MG63 (cell line): ENCODE measurements at places on chromosomes 12 and 14.
A peak's percentile ranks its signal among the peaks of the same experiment; 100 is the strongest.

GRCh38 chr14:38000340-38000739 lies 207.4 kb upstream of the SSTR1 start:
- DNase-seq, result no peak

GRCh38 chr14:23513005-23513817 lies 38.4 kb downstream of the ZFHX2 start:
- no peak for DNase-seq

- DNase-seq, result peak; percentile 42
These were observed 908.6 kb upstream of the MDGA2 start for GRCh38 chr14:48584031-48584430.

- no peak for DNase-seq
These were observed 18.6 kb downstream of the ZDHHC17 start for GRCh38 chr12:76782526-76782925.

DNA sequence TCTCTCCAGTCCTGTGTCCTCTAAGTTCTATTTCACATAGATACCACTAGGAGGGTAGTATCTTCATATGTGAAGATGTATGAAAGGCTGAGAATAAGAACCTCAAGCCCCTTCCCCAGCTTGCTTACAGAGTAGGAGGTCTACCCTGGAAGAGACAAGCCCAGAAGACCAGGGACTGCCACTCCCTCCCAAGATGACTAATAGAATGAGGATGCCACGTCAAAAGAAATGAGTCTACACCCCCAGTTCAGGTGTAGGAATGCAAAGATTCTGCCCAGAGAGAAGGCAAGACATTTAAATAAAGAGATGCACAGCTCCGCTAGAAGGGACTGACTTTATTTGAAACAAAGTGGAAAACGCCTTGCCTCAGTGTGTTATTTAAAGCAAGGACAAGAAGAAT lies 1006.0 kb upstream of the USP15 start:
- DNase-seq, result no peak

DNA sequence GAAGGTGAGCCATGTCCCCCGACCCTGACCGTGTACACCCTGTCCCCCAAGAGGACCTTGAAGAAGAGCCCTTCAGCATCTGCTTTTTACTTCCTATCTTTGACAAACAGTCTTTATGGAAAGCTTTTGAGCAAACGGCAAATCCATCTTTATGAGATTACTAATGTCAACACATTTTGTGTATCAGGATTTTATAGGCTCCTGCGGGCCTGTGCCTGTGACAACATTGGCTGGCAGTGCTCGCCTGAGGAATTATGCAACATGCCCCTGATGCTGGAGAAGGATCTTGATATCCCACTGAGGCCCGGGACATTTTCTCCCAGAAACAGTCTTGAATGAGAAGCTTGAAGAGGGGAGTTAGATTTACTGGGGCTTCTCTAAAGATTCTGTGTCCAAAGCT lies 416.5 kb downstream of the NRXN3 start:
- DNase-seq, result no peak

- no peak for DNase-seq
These were observed 11.3 kb downstream of the RAB15 start for GRCh38 chr14:64960762-64961276.
